ENCODE measurements at places on chromosomes 5 and 9.

DNA sequence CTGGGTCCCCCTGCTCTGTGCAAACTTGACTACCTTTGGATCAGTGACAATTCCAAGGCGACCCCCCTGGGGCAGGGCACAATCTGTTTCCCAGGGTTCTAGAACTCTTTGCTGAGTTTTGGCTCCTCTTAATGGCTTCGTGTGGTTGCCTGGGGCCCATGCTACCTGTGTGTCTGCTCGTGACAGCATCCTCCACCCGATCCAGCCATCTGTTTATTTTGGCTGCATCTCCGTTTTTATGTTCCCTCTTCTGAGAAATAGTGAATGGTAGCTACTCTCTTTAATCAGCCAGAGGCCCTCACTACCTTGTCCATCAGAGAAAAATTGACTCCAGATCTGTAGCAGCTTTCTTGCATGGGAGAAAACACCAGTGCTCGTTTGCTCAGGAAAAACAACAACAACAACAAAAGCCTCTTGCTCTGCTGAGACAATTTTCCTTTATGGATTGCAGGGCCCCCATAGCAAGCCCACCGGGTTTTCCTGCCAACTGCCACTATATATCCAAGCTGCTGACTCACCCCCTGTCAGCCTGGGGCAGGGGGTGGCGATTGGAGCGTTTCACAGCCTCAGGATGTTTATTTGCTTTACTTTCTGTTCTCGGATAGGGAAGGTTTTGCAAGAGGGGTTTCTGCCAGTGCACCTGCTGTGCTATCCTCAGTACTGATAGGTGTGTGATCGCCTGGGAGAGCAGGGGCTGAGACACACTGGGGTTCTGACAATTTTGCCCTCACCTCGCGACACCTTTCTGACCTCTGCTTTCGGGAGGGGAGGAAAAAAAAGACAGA is 607.8 kb downstream of the BNC2 start:
- no peak for DNase-seq

DNA sequence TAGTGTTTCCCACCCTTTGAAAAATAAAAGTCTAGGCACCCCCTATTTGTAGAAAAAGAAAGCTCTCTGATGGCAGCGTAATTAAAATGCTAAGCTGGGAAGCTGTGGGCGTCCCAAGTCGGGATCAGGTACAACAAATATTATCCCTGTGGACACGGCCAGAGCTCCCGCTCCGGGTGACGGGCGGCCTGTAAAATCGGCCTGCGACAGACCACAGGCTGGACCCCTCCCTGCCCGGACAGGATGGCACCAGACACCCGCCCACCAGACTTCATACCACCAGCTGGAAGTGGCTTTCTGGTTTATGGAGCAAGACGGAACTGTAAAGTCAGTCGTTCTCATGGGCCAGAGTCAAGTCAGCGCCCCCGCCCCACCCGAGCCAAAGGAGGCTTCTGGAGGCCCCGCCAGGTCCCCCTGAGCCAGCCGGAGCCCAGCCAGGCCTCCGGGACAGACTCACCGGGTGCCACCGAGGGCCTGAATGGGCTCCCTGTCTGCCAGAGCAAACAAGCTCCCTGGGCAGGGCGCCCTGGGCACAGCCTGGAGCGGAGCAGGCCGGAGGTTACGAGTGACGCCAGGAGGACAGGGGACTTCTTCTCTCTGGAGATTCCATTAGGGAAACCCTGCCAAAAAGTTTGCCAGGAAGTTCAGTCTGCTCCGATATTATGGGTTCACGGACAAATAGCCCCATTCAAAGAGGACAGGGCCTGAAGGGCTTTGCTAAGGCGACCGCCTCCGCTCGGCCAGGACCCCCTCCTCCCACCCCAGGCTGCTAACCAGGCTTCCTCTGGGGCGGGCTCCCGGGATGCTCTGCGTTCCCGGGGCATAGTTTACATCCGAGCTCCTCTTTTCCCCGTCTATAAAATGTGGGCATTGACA is 173.7 kb downstream of the ERCC6L2 start:
- no peak for DNase-seq

GRCh38 chr5:158273035-158273434 is 414.1 kb upstream of the CLINT1 start:
- DNase-seq = no peak

DNA sequence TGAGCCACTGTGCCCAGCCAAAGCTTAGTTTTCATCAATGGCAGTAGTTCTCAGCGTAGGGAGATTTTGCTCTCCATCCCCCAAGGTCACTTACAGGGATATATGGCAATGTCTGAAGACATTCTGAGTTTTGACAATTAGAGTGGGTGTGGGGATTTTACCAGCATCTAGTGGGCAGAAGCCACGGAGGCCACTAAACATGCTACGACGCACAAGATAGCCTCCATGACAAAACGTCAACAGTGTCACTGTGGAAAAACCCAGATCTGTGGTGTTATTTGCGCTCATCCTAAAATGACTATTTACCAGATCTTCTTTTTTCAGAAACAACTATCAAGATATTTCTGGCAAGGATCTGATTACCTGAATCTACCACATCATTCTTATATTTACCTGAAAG is 68.2 kb downstream of the CDC14B start:
- DNase-seq = no peak

DNA sequence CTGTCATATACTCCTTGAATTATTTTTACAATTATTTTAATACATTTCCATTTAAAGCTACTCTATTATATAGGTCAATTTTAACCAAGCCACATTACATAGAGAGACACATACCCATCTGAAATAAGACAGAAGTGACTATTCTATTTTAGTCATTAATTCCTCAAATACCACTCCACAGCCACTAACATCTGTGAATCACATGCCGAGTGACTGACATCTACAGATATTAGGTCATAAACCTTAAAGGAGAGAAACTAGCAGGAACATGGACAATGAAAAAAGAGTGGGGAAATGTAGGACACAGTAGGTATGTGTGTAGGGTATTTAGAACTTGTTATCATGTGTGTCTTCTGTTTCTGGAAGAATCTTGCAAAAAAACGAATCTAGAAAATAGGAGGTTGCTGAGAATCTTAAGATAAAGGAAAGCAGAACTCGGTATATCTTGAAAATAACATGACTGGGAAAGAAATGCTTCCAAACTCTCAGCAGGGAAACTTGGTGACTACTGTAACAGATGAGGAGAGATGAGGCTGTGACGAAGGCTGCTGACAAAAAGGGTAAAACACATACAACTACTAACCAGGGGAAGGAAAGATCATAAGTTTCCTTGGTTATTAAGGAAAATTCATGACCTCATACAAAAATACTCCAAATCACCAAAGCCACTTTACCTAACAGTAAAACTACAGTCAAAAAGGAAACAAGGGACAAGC is 84.6 kb downstream of the PLPP1 start:
- DNase-seq = peak; percentile 59

DNA sequence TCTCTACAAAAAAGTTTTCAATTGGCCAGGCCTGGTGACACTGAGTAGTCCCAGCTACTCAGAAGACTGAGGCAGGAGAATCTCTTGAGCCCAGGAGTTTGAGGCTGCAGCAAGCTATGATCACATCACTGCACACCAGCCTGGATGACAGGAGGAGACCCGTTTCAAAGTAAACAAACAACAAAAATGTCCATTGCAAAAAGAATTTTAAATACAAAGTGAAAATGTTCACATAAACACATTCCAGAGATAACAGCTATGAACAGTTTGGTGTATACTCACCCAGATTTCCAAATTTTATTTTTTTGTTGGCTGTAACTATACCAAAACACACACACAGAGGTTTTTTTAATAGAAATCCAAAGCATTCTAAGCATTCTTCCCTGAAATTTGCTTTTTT is 39.8 kb downstream of the ADRA1B start:
- peak; percentile 81 for DNase-seq

DNA sequence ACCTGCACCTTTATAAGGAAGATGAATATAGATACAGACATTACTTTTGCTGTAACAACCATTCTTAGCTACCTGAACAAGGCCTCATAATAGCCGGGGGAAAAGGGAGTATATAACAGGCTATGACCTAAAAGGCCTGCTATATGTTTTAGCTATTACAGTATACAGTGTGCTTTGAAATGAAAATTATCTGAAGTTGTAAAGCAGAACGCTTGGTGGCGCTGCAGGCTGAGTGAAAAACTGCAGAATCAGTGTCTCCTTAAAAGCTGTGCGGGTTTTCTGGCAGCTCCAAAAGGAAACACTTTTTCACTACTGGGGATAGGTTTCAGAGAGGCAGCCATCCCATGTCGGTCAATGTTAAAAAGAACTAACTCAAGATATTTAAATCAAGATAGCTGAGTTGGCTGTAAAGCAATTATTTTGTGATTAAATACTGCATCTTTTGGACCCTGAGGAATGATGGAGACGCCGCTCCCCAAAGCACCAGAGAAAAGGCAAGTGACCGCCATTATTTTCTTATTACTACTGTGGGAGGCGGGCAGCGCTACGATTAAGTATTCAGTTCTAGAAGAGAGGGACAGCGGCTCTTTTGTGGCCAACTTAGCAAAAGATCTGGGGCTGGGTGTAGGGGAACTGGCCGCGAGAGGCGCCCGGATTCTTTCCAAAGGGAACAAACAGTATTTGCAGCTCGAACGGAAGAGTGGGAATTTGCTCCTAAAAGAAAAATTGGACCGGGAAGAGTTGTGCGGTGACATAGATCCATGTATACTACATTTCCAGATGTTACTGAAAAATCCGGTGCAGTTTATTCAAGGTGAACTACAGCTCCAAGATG is 5.9 kb downstream of the PCDHB6 start:
- DNase-seq = no peak

- no peak for DNase-seq
Observed at GRCh38 chr9:121574774-121575519, 75.3 kb upstream of the GGTA1 start.

DNA sequence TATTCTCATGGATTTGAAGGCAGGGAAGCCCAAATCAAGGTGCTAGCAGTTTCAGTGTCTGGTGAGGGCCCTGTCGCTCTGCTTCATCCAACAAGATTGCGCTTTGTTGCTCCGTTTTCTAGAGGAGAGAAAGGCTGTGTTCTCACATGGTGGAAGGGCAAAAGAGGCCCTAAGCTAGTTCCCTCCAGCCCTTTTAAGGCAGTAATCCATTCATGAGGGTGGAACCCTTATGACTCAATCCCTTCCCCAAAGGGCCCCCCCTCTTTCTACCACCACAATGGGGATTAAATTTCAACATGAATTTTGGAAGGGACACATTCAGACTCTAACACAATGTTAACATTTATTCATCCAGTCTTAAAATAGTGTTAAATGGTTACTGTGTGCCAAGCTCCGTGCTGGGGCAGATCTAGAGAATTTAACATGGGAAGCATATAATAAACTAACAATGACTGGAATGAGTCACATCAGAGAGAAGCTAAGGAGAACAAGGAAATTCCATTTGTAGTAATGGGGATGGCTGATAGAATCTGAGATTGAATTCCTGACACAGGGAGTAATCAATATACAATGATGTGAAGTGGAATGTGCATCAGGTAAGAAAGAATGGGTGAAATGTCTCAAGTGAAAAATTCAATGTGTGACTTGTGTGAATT is 382.8 kb upstream of the ZNF608 start:
- DNase-seq = no peak

DNA sequence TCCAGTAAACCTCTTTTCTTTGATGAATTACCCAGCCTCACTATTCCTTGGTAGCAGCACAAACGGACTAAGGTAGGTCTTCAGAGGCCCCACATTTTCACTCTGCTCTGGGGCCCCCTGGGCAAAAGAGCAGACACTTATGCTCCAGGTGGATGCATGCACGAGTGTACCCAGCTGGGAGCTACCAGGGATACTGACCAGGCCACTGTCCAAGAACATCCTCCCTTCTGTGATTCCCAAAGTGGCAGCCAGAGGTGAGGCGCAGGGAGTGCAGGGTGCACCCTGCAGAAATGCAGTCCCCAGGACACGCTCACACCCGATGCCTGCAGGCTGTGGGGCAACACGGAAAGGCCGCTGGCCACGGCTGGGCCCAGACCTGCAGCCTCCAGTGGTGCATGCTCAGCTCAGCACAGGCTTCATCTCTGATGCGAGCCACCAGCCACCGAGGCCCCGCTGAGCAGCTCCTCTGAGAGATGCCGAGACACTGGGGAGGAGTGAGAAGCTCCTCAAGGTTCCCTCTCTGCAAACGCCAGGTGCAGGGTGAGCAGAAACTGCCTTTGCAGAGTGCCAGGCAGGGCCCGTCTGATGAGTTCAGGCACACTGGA is 48.1 kb upstream of the OLFM1 start:
- no peak for DNase-seq

GRCh38 chr5:9160747-9161146 is 385.1 kb downstream of the SEMA5A start:
- no peak for DNase-seq

- no peak for DNase-seq
Observed at GRCh38 chr5:102231693-102232619, 64.1 kb downstream of the SLCO4C1 start.

- DNase-seq = no peak
Observed at GRCh38 chr5:37704406-37704805, 135.4 kb downstream of the GDNF start.

- DNase-seq = no peak
Observed at GRCh38 chr5:158014372-158014771, 155.4 kb upstream of the CLINT1 start.

DNA sequence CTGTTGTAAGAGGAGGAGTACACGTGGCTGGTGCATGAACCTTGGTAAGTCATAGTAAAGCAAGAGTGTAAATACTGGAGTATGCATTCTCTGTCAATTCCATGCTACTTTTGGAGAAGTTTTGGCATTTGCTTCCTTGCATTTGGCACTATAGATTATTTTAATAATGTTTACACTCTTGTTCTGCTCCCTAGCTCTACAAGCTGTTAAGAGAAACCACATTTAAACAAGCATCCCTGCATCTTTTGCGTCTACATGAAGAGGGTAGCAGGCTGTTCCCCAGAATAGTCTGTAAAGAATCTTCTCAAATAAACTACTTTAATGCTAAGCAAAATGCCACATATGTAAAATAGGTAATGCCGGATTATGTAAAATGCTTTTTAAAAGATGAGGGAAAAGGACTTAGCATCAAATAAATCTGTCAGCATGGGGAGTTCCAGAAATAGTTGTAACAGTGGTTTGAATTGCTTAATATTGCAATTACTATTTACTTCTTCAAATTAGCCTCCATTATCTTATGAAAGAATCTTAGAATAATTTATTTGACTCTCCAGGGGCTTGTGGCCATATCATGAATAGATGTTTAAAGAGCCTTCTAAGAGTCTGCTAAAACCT is 2127.3 kb upstream of the WWC1 start:
- no peak for DNase-seq

DNA sequence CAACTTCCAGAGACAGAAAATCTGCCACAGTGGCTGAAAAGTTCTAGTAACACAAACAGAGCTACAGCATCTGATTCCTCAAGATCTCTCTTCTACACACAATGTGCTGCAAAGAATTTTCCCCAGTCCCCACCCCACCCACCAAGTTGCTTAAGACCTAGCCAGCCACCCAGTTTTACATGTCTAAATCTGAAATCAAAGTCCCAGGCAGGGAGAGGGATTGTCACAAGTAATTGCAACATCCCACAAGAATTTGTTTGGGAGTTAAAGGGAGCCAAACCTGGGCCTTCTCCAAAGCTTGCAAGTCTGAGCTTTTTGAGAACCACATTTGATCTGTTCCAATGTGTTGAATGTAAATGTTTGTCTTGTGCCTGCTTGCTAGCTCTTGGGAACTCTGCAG is 15.5 kb downstream of the IGIP start:
- peak; percentile 95 for DNase-seq

All from AG10803 (cell line).